ENCODE measurements at places on chromosomes 3 and 15.

- no peak for DNase-seq
Measured at GRCh38 chr3:167823738-167824137, 88.2 kb downstream of the SERPINI1 start.

DNA sequence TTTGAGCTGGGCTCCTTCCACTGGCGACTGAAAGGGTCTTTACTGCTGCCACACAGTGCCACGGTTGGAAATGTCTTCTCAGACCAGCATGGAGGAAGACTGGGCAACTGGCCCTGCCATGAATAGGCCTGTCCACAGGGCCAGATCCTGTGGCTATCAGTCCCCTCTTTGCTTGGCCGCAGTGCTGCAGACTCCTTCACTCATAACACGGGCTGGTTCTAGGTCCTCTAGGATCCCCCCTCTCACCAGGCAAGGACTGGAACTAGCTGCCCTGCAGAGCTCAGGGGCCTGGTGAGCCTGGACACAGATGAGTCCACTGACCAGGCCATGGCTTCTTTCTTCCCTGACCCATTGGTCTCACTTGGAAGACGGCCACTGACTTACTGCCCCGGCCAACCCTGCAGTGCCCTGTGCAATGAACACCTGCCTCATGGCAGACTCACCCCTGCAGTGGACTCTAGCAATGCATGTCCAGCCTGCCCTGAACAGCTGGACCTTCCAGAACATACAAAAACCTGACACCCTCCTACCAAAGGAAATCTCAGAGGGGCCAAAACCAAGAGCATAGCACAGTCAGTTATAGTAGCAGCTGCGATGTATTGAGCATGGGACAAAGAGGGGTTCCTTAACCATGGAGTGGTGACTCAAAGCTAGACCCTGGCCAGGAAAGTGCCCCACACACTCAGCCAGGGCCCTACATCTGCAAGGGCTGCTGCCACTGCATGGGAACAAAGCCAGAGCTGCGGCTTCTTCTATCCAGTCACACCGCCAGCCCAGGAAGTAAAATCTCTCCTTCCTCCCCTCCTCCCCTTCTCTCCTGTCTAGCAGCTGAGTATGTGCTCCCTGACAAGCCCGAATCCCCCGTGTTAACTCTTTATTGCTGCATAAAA is 72.1 kb upstream of the ITGA11 start:
- no peak for DNase-seq

DNA sequence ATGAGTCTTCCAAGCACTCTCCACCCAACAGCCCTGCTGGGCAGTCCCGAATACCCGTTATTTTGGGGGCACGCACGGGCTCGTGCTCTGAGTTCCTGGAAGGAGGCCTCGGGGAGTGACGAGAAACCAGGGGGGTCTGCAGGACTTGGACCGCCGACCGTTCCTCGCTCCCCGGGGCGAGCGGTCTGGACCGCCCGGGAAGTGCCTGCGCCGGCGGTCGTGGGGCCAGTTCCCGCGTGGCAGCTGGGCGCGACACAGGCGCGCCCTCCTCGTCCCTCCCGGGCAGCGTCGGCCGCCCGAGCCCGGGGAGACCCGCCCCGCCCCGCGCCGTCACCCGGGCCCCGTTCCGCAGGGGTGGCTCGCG is 387 bp downstream of the GNB4 start:
- DNase-seq = no peak

DNA sequence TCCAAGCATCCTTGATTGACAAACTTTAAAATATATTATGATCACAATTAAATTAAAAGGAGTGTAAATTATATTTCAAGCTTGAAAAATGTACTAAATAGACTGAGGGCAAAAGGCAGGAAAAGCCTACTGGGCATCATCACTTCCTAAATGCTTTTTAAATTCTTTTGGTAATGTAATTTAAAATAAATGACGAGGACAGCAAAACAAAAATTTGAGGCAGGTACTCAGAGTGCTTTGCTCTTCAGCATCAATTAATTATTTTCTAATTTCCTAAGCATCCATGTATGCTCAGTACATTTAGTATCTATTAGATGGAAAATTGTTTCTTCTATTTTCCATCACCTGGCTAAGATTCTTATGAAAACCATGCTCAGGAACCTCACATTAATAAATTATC is 5.2 kb downstream of the CBLB start:
- DNase-seq = no peak
